Activated T-cell treated with anti-CD3 and anti-CD28 coated beads, Interleukin-2, amount 50 U/mL, for 24 hours (primary cell): ENCODE measurements at places on chromosomes 7 and 10.

DNA sequence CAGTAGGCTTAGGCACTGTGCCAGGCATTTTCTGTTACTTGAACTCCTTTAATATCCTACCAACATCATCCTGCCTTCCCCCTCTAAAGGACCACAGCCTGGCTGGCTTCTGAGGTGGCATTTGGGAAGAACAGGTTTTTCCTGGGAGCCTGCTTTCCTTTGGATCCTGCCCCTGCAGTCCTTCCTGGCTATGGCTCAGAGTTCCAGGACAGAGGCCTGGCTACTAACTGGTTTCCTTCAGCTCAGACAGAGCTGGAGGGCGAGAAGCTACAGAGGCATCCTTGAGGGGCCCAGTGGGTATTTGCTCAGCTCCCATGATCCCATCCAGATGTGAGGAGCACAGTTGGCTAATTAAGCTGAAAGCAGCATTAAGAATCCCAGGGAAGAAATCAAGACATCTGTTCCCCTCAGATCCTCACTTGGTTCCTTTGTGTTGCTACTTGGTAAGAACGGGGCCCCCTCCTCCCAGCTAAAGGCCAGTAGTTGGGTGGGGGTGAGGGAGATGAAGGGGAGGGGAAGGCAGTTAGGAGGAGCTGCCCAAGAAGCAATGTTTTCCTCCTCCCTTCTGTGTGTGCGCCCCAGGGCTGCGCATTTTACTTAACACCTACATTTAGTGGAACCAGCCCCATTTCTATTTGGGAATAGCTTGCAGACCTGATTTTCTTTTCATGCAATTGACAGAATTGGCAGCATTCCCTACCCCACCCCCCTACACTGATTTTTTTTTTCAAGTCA is 142.6 kb upstream of the SORCS3 start:
- no peak for DNase-seq

DNA sequence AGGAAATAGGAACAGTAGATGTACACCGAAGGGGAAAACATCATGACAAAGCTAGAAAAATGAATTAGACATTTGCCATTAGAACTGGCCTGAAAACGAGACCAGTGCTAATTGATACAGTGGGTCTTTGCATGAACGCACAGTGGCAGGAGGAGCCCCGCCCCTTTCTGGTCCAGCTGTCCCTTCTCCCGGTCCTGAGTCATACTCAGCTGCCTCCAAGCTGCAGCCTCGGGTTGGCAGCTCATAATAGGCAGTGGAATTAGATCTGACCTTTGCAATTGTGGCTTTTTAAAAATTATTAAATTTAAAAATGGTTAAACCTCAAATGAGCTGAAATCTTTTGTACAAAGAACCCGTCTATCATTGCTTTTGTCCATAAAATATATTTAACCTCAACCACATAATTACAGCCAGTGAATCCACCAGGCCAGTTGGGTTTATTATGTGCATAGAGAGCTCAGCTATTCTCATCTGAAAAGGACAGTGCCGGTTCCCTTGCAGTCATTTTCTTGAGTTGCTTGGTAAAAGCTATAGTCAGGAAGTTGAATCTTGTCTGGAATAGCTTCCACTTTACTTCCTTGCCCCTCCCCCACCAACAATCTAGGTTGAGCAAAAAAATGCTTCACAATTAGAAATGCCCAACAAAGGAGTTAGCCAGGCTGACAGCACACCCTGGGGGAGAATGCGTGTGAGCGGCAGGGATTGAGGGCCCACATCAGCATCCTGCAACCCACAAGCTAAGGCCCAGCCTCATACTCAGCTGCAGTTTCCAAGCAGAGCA is 147.1 kb downstream of the BUB3 start:
- DNase-seq: no peak

DNA sequence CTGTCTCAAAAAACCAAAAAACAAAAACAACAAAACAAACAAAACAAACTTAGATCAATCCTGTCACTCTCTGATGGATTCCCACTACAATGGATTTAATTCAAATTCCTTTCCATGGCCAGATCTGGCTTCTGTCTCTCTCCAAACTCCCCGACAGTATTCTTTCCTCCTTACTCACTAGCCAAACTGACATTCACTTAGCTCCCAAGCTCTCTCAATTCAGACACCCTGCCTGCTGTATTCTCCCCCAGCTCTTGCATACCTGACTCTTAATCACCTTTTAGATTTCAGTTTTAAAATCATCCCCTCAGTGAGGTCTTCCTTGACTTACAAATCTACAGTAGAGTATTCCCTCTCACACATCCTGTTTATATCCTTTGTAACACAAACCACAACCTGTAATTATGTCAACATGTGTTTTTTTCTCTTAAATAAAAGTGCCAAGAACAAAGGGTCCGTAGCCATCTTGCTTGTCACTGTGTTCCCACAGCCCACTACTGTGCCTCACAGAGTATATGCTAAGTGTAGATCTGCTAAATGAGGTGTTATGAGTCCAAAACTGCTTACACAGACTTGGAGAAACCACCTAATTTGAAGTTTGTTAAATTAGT is 14.4 kb downstream of the HERPUD2 start:
- no peak for DNase-seq

GRCh38 chr10:127243490-127244272 is 47.3 kb upstream of the INSYN2A start:
- DNase-seq: peak; percentile 34

GRCh38 chr7:143407287-143408251 is 1.1 kb downstream of the EPHA1 start:
- peak; percentile 64 for DNase-seq

GRCh38 chr10:36676321-36676720 is 449.1 kb upstream of the ANKRD30A start:
- no peak for DNase-seq

GRCh38 chr7:154517768-154518167 is 465.6 kb downstream of the DPP6 start:
- no peak for DNase-seq

DNA sequence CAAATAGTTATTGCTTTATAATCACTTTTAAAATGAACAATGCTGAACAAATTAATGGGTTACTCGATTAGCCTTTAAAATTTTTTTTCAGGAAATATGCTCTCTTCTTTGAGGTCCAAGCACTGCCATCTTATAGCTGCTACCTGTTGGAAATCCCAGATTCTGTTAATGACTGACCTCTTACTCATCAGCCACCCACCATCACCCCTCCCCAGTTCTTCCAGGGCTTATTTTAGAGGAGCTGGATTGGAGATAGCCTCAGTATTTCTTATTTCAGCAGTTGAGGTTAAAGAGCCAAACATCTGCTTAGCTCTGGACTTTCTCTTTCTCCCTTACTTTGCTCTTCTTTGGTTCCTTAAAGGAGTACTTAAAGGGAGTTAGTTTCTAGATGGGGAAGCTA is 420.0 kb downstream of the EXOC4 start:
- DNase-seq: no peak

DNA sequence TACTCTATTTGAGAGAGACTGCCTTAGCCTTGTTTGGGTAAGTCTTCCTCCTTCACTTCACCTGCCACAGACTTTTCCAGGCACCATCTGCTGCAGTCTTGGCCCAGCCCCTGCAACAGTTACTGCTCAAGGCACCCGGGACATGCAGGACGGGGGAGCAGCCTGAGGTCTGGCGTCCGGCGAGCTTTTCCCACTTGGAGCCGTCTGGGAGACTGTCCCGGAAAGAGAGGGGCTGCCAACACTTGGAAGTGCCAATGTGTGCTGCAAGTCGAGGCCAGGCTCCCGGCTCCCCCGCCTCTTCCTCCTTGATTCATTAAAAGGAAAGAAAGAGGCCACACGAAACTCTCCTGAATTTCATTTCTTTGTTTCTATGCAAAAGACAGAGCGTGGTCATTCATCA is 13.7 kb downstream of the HTRA1 start:
- DNase-seq: no peak

DNA sequence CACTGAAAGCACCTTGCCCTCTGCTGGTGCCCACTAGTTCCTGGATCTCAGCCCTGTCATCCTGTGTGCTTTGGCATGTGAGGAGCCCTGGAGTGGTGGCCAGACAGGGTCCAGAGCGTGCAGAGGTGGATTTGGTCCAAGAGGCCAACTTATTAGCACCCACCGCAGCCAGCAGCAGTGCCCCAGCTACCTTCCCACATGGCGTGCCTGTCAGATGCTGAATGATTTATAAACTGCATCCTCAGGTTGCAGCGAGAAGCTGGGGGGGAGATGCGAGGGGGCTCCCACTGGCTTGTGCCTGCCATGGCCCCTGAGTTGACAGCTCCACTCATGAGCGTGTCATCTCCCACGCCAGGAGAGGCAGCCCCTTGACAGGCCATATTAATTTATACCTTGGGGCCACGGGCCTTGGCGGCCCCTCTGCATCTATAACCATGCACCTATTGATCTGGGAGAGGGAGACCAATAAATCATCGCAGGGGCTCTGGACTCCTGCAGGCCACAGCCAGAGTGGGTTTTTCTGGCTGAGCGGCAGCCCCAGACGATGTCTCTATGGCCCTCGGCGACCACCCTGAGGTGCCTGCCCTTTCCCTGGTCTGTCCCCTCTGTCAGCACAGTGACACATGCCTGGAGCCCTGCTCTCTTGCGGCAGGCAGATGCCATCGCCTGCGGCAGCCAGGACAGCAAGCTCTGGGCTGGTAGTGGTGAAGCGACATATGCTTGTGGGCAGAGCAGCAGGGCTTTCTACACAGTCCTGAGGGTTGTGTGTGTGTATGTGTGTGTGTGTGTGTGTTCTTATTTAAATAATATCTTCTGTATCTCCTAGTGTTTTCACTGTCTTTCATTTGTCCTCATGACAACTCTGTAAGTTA is 120.8 kb downstream of the CDH23 start:
- DNase-seq: no peak

DNA sequence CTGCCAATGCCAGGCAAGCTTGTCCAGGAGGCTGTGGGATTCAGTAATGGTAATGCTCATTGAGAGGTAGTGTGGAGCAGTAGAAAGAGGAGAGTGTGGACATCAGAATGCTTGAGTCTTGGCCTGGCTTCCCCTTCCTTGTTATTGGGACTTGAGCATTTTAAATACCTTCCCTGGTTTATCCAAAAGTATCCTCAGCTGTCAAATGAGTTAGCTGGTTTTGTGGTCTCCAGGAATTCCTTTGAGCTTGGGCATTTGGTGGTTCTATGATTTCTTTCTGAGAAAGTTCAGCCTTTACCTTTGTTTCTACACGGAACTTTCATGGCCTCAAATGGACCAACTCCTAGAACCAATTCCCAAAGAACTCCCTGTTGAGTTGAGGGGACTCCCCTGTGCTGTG is 264.3 kb downstream of the PTEN start:
- DNase-seq: no peak

GRCh38 chr7:137304624-137305235 is 38.8 kb downstream of the PTN start:
- DNase-seq: no peak

- DNase-seq: no peak
Measured at GRCh38 chr7:142554560-142555532, 194.4 kb upstream of the PRSS1 start.

DNA sequence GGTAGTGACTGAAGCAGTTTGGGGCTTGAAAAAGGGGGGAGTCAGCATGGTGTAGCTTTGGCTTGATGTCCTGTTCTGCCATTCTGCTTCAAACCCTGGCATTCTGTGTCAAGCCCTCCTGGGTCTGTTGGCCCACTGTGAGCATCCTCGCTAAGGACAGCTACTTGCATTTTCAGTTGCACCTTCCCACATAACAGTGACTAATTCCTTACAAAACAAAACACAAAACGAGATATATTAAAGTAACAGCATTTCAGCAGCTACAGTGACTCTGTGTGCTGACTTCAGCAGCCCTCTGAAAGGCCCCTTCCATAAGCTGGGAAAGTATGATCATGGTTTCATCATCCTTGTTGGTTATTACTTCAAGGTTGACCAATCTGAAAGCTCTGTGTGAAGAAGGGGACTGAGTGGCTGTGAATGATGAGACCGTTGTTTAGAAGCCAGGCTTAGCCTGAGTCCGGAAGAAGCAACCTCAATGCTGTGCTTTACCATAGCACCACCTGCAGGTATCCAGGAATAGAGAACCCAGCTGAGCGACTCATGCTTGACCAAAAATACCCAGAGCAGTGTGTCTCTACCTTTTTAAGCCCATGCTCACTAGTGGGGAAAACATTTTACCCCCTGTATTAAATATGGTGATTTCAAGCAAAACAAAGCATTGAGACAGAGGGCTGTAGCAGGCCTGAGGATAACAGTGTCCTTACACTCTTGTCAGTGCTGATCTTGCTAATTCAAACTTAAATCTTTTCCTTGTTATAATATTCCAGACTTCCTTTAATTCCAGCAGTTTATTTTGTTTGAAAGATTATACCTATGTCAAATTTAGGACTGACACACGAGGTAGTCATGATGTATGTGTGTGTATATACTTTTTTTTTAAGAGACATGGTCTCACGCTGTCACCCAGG is 42.6 kb upstream of the CC2D2B start:
- DNase-seq: no peak

- DNase-seq: no peak
Measured at GRCh38 chr7:157848508-157849340, 511.9 kb downstream of the DNAJB6 start.

DNA sequence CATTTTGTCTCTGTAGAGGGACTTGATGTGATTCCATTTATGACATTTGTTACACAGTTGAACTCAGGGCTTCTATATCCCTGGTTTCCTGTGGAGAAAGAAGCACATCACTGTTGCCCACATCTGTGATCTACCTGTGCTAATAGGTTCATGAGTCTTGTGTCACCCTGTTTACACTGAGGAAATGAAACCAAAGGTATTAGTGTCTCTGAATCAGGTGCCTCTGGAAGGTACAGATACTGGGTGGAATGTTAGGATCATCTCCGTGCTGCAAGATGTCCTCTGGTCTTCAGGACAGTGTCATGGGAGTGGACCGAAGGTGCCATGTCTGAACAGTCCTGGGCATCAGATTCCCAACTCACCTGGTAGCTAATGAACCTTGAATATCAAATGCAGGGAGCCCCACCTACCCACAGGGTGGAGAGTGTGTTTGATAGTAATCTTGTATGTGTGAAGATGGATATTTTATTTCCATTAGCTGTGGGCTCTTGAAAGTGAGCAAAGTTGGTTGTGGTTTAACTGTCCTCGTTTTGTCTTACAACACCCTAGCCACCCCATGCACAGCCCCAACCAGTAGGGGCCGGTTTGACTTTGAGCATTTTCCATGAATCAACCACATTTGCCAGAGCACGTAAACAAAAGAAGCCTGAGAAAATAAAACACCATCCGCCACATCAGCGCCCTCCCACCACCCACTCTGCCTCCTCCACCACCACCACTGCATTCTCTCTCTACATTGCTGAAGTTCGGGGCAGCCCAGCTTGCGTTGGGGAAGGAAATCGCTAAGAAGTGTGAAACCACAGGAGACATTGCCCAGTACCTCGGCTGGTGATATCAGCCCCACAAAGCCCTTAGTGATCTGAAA is 40.7 kb downstream of the TARP start:
- peak; percentile 79 for DNase-seq
